ENCODE measurements at places on chromosomes 3 and 15. TPM values are rescaled to one million over a fixed set of nuclear protein-coding genes. Genes with fewer than 3 reads are reported as not detected.

DNA sequence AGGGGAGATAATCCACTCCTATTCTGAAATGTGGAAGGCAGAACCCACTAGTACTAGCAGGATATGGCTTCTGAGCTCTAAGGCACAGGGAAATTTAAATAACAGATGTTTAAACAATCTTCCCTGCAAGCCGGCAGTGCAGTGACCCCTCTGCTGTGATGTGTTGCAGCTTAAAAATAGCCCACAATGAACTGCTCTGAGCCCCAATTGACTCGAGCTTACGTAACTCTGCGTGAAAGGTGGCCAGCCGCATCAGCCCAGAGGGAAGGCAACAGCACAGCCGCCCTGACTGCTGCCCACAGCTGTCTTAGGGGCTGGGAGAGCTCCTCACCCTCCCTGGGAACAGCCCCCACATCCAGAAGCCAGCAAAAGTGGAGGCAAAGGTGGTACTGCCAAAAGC, 12.5 kb upstream of the CAMKV start:
- DNase-seq: no peak

GRCh38 chr15:56781666-56782065, 48.4 kb upstream of the ZNF280D start:
- DNase-seq: no peak

DNA sequence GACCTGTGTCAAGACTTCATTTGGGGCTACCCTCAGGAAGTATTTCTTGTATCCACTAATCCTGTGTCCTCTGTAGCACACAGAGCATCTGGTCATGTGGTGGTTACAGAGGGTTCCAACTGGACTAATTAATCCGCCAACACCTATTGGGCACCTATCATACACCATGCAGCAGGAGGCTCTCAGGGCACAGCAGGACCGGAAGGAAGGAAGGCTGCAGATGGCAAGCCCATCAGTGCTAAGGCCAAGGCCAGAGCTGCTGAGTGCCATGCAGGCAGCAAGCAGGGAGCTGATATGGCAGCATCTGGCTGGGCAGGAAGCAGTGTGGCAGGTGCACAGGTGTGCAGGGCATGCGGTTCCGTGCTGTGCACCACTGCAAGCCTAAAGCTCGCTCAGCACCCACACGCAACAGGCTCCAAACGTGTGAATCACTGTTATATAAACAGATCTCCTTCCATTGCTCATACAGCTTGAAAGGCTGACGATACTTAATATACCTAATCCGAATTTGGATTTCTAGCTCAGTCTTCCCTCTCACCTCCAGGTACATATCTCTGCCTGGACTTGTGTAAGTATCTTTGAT, 64.4 kb upstream of the SNRPA1 start:
- DNase-seq: no peak

- no peak for DNase-seq
Observed at GRCh38 chr15:63050731-63051155, 8.2 kb downstream of the TPM1 start.

DNA sequence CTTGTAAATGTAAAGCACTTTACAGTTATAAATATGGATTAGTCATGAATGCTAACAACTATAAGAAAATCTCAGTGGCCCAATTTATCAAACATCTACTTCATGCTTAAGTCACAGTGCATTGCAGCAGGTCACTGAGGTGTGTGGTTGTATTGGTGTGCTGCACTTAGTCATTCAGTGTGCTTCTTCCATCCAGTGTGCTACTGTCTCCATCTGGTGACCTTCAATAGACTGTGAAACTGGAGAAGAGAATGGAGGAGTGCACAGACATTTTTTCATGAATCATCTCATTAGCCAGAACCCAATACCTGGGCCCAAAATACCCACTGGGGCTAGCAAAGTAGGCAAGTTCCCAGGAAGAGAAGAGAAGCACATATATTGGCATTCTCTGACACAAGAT, 199.6 kb downstream of the SHOX2 start:
- no peak for DNase-seq

GRCh38 chr15:50302581-50302980, 37.1 kb upstream of the HDC start:
- no peak for DNase-seq

GRCh38 chr3:88034491-88035275, 24.1 kb downstream of the CGGBP1 start:
- no peak for DNase-seq

- DNase-seq: no peak
Observed at GRCh38 chr3:74127256-74127655, 487.2 kb downstream of the CNTN3 start.

GRCh38 chr15:77620297-77620696, 12.4 kb downstream of the LINGO1 start:
- no peak for DNase-seq

GRCh38 chr3:178966299-178967176, 105.1 kb downstream of the ZMAT3 start:
- DNase-seq: no peak

DNA sequence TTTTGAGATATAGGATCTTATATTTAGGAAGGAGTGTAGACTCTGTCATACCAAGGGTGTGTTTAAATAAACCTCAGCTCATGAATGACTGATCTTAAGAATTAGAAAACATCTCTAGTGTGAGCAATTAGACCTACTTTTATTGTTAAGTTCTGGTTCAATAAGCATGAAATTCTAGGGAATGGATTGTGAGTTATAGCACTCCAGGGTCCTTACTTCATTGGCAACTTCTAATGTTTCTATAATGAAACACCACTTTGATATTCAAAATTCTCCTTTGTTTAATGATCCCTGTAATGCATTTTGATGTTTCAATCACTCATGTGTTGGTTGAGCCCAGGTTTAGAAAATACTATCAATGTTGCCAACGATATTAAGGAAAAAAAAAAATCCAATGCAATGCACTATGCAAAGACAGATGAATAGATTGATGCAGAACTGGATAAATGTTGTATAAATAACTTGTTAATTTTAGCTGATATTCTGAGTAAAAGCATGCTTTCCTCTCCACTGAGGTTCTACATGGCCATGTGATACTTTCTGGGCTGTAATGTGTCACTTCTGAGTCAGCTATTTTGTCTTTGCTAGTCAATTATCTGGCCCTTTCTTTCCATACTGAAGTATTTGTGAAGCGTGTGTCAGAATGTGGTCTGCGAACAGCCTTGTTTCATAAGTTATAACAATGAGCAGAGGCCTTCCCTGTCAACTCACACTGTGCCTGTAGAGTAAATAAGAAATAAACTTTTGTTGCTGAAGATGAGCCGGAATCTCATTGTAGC, 1035.9 kb downstream of the PLOD2 start:
- DNase-seq: no peak

DNA sequence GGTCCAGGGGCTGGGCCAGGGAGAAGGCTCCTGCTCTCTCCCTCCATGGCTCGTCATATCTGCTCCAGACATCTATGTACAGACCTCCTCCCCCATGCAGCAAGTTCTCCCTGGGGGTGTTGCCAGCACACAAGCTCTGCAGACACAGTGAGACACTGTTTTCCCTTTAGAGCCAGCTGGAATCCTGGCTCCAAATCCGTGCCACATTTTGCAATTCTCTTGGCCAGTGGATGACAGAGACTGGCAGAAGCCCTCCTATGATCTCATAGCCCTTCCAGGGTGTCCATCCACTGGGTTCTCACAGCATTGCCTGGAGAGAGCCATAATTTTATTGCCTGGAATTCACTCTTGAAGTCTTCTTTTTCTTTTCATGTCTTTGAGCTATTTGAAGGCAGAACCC, 203.9 kb downstream of the TLE3 start:
- no peak for DNase-seq

DNA sequence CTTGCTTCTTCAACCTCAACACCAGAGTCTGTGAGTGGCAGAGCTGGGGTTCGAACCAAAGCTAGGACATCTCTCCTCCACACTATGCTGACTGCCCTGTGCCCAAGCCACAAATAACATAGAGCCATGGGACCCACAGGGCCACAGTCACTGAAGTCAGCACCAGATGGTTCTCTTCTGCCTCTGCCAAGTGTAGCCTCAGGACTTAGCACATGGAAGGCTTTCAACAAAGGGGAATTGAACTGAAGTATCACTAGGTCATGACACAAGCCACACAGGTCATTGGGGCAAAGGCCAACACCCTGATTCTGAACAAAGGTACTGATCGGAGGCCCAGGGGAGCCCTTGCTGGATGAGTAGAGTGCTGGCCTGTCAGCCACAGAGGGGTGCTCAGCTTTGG, 83.6 kb downstream of the BDH1 start:
- DNase-seq: no peak

DNA sequence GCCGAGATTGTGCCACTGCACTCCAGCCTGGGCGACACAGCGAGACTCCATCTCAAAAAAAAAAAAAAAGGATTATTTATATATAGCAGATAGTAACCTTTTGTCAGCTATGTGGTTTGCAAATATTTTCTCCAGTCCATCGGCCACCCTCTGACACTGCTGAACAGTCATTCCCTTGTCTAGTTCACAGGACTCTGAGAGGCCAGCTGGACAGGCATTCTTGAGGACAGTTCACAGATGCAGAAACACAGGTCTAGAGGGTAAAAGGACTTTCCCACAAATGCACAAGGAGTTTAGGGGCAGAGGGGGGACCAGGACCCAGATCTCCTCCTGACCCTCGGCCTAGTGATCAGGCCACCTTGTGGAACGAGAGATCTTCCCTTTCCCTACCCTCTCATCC, 7.5 kb upstream of the TMEM40 start:
- DNase-seq: no peak

DNA sequence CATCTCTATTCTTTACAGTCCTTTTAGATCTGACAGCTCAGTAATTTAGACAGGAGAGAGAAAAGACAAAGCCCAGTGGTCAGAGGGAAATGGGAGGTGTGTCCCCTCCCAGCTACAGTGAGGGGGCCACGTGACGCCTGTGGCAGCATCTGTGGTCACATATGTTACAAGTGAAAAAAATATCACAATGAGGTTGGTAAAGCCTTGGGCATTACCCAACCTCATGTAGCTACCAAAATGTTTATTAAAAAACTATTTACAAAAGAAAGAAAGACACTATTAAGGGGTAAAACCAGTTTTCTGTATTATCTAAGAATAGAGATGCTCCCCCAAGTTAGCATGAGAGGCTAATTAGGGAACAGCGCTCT, 42.9 kb upstream of the PLCL2 start:
- peak; percentile 64 for DNase-seq

GRCh38 chr3:51568036-51568435, 29.5 kb downstream of the RAD54L2 start:
- peak; percentile 1 for DNase-seq

GRCh38 chr15:88606070-88606794, 14.9 kb upstream of the AEN start:
- DNase-seq: no peak

- DNase-seq: no peak
Observed at GRCh38 chr3:78277801-78278200, 1237.9 kb downstream of the ROBO2 start.

DNA sequence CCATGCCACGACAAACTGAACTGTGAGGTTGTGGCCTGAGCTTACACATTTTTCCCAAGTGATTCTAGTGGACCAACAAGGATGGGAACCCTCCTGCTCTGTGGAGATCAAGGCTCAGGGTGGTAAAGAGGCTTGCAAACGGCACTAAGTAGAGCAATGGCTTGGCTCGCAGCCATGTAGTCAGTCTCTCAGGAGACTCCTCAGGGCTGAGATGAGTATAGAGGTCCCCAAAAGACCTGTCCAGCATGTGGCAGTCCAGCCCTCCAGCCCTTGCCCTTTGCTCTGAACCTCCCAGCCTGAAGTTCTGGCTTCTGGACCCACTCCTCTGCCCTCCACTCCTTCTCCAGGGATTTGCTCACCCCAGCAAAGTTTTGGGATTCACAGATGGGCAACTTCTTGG, 8.3 kb upstream of the CAMP start:
- no peak for DNase-seq

DNA sequence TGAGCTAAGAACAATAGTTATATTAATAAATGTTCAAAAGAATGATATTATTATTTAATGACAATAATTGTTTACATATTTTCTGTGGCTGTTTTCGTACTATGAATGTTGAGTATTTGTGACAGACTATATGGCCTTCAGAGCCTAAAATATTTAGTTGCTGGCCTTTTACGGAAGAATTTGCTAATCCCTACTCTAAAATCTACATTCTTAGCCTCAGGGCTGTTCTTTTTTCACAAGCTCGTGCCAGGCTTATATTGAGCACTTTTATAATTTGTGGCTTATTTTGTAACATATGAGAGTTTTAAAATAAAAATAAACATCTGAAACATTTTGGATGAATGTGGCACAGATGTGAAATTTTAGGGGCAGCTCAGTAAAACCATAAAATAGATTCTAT, 79.9 kb downstream of the KCNH8 start:
- DNase-seq: no peak

Gene THAP10
- 0.20 TPM for polyA plus RNA-seq

Gene CLDN16
- polyA plus RNA-seq: not detected

Gene SSUH2
- polyA plus RNA-seq: not detected

Gene MB21D2
- 0.37 TPM for polyA plus RNA-seq

Gene TM4SF1
- polyA plus RNA-seq: not detected

Gene PAK6
- polyA plus RNA-seq: not detected

Gene GABRA5
- polyA plus RNA-seq: not detected

Gene HOMER2
- polyA plus RNA-seq: 0.92 TPM

Gene LNP1
- 0.08 TPM for polyA plus RNA-seq

Gene KCNAB1
- polyA plus RNA-seq: not detected

Gene ARPIN
- polyA plus RNA-seq: 9.7 TPM

All from CD14-positive monocyte (primary cell).